Fibroblast of pulmonary artery (primary cell): ENCODE measurements at places on chromosomes 16 and 17.

DNA sequence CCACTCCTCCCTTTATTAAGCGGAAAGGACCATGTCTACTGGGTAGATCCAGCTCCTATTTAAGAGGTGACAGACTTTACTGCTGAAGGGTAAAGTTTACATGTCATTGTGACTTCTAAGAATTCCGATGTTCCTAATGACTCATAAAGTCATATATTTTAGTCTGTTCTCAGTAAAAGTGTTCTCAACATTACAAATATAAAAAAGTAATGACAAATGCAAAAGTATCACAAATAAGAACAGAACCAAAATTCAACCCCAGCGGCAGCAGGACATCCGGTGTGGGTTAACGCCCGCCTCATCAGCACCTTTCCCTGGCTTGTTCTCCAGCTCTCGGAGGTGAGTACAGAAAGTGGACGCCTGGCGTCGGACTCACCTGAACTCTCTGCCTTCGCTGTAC, 6.8 kb downstream of the AXIN1 start:
- no peak for DNase-seq

DNA sequence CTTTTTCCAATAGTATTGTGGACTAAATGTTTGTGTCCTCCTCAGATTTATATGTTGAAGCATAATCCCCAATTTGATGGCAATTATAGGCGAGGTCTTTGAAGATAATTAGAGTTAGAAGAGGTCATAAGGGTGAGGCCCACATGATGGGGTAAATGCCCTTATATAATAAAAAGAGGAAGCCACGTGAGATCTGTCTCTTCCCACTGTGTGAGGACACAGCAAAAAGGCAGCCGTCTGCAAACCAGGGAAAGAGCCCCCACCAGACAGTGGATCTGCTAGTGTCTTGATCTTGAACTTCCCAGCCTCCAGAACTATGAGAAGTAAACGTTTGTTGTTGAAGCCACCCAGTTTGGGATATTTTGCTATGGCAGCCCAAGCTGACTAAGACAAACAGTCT, 76.0 kb downstream of the LYRM1 start:
- DNase-seq = no peak

DNA sequence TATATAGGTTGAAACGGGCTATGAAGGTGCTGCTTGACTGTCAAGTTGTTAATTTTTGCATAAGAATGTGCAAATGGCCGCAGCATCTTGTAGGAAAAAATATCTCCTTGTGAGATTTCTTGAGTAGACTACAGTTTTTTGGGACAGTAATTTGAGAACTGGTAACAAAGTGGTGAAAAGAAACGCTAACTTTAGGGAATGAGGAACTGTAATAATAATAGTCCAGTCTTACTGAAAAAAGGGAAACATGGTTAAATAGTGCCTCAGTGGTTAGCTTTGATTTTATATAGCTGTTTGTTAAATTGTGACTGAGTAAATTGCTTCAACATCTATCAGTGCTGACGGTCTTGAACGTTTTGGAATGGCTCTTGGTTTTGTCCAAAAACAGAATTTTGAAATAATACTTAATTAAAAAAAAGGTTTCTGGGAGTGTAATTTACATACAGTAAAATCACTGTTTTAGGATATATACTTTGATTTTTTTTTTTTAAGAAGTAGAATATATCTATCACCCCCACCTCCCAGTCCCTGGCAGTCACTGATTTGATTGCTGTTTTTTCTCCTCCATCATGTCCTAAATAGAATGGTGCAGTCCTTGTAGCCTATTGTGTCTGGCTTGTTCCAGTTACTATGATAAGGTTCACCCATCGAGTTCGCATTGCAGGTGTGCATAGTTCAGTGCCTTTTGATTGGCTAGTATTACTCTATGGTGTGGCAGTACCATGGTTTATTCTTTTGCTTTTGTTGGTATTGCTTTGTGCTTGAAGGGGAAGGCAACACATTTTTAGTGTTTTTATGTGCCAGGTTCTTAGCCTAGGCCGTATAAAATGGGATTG, 2.8 kb downstream of the HAPSTR1 start:
- no peak for DNase-seq

DNA sequence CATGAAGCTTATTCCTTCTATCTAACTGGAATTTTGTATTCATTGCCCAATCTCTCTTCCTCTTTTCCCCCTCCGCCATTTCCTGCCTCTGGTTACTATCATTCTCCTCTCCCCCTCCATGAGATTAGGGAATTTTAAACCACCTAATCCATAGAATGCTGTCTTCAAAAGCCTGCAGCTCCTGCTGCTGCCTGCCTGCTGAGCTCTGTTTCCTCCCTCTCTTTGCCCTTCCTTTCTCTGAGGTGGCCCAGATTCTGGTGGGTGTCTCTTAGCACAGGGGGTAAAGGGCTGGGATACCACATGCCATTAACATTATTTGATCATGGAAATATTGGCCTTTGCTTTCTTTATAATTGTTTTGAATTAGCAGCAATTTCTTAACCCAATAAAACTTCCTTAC, 241.6 kb downstream of the CNTNAP4 start:
- DNase-seq = no peak

DNA sequence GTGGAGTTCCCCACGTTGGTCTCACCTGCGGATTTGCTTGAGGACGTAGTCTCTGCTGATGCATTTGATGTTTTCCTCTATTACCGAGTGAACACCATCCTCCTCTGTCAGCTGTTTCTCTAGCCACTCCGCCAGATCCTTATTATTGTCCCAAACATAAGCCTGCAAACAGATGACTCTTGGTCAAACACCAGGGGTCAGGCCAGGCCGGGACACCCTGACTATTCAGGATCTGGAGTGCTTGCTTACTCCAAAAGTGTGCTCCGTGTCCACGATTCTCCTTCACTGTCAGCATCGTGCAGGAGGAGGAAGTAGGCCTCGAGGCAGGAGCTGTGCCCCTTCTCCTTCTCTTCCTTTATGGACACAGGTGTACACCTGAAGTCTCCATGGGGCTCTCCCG, 140.2 kb downstream of the AATF start:
- no peak for DNase-seq

DNA sequence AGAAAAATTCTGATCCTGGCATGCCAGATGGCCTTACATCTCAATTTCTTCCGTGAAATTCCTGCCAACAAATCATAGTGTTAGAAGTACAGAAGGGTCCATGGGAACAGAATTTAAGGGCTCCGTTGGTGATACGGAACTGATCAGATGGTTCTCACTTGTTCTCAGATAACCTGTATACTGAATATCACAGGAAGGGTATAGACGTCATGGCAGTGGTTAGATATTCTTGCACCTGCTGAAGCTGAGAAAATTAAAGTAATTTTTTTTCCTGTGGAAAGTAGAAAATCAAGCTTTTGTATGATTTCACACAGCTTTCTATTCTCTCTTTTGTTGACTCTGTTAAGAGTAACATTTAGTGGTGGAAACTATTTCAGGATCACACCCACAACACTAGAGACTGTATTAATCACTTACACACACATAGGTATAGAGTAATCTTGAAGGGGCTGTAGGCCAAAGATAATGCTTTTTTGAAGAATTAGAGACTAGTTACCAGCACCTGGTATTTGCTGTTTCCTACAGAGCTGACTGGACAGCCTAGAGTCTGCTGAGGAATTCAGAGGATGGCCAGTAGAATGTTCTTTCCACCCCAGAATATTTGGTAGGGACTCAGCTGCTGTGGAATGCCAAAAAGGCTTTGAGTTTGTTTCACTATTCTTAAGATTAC, 7.5 kb downstream of the TENT4B start:
- DNase-seq = peak; percentile 38

GRCh38 chr16:8511464-8511863, 78.8 kb downstream of the TMEM114 start:
- no peak for DNase-seq

- DNase-seq = no peak
Measured at GRCh38 chr16:46788891-46789474, 40.8 kb upstream of the MYLK3 start.

DNA sequence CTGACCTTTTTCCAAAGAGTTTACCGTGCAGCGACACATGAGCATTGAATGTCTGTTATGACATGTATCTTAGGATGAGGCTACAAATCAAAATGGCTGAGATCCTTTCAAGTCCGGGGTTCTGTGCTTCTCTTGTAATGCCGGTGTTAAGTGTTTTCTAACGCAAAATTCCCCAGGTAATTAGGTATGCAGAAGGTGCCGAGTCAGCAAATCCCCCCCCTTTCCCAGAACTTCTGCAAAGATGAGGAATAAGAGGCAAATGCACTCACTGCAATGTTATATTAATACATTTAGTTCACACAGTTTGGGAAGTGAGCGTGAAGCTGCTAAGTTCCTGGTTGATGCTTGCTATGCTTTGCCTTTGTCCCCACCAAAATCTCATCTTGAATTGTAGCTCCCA, 36.3 kb upstream of the MLYCD start:
- DNase-seq = no peak

DNA sequence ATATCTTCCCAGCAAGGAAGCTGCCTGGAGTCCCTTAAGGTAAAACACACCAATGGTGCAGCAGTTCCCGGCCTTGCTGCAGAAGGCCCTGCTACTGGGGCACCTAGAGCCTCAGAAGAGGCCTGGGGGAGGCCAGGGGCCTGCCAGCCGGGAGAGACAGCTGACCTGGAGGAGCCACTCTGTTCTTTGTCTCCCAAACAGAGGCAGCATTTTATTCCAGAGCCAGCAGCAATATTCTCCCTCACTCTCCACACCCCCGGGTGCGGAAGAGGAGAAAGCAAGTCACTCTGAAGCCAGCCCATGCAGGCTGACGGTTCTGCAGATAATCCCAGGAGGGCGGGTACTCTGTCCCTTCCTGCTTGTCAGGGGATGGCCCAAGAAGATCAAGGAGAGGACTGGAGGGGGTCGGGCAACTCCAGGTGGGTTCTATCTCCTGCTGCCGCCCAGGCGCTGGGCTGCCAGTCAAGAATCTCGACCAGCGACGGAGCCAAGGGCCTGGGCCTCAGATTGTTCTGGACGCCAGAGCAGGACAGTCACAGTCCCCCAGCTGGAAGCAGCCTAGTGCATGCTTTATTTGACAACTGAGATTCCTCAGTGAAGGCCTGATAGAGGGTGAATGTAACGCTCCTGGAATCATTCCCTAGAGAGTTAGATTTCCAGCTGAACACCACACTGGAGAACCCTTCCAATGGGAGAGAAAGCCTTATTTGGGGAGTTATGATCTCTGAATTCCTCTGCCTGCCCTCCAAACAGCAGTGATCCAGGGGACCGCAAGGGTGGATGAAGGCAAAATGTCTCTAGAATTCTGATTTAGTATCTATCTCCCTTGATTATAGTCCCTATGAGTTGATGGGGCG, 1.1 kb upstream of the KIFC3 start:
- peak; percentile 50 for DNase-seq

DNA sequence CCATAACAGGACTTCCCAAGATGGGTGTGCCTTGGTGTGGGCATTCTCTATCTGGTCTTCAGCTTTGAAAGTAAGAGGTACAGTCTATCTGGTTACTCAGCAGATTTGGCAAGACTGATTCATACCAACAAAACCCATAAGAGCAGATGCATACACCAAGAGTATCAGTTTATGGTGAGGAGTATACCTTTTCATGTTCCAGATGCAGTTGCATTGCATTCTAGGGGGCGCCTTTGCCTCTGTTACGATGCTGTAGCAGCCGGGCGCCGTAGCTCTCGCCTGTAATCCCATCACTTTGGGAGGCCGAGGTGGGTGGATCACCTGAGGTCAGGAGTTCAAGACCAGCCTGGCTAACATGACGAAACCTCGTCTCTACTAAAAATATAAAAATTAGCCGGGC, 31.1 kb upstream of the CARMIL2 start:
- no peak for DNase-seq

DNA sequence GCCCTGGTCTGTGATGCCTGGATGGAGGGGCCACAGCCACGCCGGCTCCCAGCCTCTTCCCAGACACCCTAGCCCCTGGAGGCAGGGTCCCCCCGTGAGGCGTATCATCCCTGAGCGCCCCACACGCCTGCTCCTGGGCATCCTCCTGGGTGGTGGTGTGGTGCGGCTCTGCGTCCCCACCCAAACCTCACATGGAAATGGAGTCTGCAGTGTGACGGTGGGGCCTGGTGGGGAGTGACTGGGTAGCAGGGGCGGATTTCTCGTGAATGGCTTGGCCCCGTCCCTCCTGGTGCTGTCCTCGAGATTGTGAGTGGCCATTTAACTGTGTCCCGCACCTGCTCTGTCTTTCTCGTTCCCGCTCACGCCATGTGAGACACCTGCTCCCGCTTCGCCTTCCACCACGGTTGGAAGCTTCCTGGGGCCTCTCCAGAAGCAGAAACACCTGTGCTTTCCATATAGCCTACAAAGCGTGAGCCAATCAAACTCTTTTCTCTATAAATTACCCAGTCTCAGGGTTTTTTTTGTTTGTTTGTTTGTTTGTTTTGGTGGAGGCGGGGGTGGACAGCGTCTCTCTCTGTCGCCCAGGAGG, 5.9 kb upstream of the SSTR5 start:
- DNase-seq = no peak

GRCh38 chr17:55177159-55177854, 87.5 kb upstream of the HLF start:
- DNase-seq = peak; percentile 27

- DNase-seq = peak; percentile 21
Measured at GRCh38 chr17:76124582-76125390, 16.3 kb downstream of the FOXJ1 start.

DNA sequence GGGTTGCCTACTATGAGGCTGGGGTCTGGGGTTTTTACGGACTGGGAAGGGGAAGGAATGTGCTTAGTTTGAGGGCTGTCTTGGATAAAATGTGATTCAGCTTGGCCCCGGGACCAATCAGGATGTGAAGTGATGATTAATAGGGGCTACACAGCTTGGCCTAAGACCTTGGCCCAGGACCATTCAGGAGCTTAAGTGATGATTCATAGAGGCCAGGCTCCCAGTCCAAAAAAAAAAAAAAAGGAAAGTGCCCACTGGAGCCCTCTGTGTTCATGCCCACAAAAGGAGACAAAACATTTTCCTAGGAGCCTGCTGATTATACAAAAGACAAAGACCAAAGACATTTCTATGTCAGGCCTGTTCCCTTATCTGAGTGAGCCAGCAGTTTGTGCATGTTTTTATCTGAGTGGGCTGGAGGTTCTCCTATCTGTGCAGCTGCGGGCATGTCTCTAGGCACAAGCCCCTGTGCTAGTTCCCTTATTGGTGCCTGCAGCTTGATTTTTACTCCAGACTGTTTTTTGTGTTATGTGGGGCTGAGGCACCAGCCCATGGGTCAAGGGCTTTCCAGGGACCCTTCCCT, 898.2 kb upstream of the GOT2 start:
- DNase-seq = peak; percentile 60

- DNase-seq = no peak
Measured at GRCh38 chr17:39719563-39720355, 10.6 kb downstream of the MIEN1 start.

- peak; percentile 57 for DNase-seq
Measured at GRCh38 chr17:40450175-40450574, 6.9 kb downstream of the IGFBP4 start.

GRCh38 chr17:62700964-62701705, 73.7 kb downstream of the MRC2 start:
- no peak for DNase-seq

DNA sequence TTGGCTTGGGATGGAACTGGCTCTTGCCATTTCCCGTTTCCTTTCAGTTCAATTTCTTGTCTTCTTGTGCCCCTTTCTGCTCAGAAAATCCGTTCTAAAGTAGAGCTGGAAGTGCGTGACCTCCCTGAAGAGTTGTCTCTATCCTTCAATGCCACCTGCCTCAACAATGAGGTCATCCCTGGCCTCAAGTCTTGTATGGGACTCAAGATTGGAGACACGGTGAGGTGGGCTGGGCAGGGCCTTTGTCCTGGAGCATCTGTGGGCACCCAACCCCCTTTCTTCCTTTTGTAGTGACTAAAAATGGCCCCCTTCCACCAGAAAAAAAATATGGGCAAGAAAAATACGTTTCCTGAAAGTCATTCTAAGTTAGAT, 32.9 kb upstream of the EFCAB13 start:
- no peak for DNase-seq

- no peak for DNase-seq
Measured at GRCh38 chr17:69717214-69717613, 302.7 kb downstream of the MAP2K6 start.
